AG10803 (cell line): ENCODE measurements at places on chromosomes 2 and 18.

DNA sequence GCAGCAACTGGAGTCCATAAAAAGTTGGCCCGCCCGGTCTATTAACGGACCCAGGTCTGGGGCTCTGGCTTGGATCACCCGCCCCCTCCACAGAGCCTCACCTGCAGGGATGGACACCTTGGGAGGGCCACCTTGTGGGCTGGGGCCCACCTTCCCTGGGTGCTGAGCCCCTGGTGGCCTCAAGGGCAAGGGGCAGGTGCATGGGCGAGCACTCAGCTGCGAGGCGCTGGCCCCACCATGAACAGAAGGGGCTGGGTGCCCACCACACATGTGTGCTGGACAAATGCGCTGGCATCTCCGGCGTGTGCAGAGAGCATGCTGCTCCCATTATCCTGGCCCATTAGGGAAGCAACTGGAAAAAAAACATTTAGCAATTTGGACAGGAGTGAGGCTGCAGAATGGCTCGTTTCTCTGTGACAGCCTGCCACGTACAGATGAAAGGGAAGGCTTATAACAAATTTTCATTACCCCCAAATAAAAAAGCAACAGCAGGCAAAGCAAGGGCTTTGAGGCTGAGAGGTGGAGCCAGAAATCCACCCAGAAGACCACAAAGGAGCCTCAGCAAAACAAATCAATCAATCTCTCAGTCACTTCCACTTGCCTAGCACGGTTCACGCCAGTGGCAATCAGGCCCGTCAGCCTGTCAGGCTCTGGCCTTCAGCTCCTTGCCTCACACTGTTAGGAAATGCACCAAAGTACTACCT, 253.1 kb upstream of the ZNF521 start:
- DNase-seq, result no peak

- no peak for DNase-seq
These were observed 28.8 kb upstream of the IGFBP5 start for GRCh38 chr2:216724190-216724589.

GRCh38 chr2:102061962-102062795, 70.4 kb downstream of the IL1R2 start:
- DNase-seq, result peak; percentile 82

GRCh38 chr2:69955029-69955428, 6.4 kb downstream of the ASPRV1 start:
- DNase-seq, result no peak

DNA sequence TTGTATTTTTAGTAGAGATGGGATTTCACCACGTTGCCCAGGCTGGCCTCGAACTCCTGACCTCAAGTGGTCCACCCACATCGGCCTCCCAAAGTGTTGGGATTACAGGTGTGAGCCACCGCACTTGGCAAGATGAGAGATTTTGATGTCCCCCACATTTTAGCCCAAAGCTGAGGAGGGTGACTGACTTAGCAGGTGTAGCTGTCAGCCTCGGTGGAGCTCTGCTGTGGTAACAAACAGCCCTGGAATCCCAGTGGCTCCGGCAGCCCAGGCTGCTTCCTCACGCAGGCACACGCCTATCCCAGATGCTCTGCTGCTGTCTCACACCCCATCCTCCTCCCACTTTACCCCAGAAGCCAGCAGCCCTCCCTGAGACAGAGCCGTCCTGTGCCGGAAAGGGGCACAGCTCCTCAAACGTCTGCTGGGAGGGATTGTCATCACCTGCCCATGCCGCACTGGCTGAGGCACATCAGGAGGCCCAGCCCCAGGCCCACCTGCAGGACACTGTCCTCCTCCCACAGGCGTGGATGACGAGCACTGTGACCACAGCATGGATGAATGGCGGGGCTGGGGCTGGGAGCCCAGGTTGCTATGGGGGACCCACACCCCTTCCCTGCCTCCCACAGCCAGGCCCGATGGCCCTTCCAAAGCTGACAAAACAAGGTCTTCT, 10.6 kb upstream of the BOK start:
- DNase-seq, result no peak

DNA sequence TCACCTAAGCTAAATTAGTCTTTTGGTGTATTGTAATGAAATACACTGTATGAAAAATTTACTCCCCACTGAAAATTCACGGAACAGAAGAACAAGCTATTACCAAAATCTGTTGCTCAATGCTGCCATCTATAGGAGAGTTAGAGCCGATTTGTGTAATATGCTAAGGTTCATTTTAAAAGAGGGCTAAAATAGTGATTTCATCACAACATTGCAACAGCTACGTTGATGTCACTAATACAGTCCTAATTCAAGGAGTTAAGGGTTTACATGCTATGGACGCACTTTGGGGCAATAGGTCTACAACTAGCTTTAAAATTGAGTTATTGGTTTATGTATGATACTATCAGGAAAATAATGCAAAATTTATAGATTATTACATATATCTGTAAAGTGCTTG, 3.0 kb upstream of the IRS1 start:
- peak; percentile 89 for DNase-seq

DNA sequence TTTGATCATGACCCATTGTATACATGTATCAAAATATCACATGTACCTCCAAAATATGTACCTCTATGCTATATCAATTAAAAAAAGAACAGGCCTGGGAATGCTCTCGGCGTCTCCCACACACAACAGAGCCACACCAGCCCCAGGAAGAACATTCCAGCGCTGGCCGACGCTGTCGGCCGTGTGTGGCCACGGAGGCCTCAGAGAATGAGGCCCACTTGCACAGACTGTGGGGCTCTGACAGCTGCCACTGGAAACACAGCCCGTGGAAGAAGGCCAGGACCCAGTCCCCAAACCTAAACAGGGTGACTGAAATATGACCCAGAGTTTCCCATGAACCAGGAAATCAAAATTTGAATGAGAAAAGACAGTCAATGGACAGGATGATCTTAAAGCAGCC, 69.7 kb downstream of the EIPR1 start:
- no peak for DNase-seq

- no peak for DNase-seq
These were observed 261.9 kb upstream of the SIX3 start for GRCh38 chr2:44679584-44679983.

DNA sequence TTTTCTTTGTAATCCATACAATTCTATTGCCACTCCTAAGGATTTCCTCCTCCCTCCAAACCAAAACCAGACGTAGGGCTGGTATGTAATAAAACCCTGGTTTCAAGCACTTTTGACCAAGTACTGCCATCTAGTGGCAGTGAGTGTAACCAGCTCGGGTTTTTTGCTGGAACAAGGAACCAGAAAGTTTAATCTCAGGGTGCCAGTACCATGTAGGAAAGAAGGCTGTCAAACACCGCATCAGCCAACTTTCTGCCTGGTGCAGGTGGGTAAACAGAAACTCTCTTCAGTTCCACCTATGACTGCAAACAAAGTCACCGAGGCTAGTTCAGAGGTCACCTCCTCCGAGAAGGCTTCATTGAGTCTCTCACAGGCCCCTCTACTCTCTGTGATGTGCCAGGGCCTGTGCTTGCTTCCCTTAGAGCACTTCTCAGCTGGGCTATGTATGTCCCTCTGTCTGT, 10.2 kb upstream of the THNSL2 start:
- DNase-seq, result peak; percentile 77

DNA sequence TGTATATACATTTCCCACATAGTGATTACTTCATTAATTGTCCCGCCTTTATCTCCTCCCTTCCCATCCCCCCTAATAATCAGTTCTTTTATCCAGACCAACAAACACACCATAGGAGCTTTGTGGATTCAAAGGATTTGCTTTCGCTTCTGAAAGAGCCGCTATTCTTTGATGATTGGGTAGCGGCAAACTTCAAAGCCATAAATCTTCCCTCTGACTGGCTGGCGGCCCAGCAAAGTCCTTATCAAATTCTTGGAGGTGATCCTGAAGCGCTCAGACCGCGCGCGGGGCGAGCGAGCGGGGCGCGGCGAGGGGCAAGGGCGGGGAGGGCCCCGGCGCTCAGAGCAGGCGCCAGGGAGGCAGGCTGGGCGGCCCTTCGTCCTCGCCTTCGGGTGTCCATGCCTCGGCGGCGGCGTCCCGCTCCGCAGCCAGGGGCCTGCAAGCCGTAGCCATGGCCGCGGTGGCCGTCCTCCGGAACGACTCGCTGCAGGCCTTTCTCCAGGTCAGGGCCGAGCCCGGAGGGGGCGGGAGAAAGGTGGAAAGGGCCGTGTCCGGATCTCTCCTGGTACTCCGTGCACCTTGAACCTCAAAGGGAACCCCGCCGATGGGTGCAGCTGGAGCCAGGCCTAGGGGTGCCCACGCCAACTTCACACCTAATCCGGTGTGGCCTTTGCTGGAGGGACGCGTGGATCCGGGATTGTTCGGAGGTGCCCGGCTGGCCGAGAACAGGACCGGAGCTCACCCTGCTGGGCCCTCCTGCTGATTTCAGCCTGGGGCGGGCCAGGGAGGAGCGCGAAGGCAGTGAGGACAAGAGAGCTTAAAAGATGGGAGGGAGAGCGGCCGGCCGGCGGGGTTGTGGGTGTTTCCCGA, at the start of gene SP5:
Gene SP5 (plus strand): TSS at position 276 of the 870 bp plus-strand sequence. CDS start 176 bp downstream, at position 452.
- no peak for DNase-seq

GRCh38 chr2:230225486-230225885, at the start of gene SP140:
SP140 (plus strand) TSS chr2:230225736; CDS start chr2:230225845, 109 bp downstream.
- DNase-seq, result no peak

GRCh38 chr2:239186516-239187357, 214.1 kb downstream of the HDAC4 start:
- no peak for DNase-seq

DNA sequence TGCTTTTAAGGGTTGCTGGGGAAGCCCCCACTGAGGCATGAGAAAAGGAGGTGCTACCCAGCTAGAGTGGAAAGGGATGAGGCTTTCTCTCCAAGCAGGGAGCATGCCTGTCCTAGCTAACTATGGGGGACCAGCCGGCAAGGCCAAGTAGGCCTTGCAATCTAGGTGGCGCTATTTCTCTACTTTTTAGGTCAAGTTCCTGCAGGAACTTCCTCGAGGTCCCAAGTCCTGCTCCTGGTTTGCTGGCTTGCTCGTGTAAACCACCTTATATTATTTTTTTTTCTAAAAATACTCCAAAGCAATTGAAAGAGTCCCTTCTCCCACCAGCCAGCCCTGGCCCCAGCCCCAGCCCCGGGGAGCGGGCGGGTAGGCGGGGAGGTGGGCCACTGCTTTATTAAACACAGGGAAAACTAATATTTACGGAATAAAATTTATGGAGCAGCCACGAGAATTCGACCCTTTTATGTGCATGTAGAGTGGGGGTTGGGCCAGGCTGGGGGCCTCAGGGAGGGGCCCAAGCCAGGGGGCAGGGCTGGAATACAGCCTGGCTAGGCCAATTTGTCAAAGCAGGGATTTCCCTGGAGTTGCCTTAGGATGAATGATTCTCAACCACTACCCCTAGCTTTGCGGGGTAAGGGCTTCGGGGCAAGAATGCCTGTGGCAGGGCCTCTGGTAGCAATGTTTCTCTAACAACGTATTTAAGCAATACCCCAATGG, 12.8 kb upstream of the IHH start:
- DNase-seq, result peak; percentile 67

GRCh38 chr2:71785516-71785981, 332.2 kb downstream of the DYSF start:
- DNase-seq, result no peak
